ENCODE measurements at places on chromosomes 12 and 14.

GRCh38 chr14:80850197-80850814, 91.2 kb downstream of the CEP128 start:
- no peak overlapping the region for H3K27ac ChIP-seq
- H3K4me1 ChIP-seq, result no peaks in the 10 kb centered on the region
- no peaks in the 10 kb centered on the region for H3K27me3 ChIP-seq
- no peaks in the 10 kb centered on the region for H3K36me3 ChIP-seq

DNA sequence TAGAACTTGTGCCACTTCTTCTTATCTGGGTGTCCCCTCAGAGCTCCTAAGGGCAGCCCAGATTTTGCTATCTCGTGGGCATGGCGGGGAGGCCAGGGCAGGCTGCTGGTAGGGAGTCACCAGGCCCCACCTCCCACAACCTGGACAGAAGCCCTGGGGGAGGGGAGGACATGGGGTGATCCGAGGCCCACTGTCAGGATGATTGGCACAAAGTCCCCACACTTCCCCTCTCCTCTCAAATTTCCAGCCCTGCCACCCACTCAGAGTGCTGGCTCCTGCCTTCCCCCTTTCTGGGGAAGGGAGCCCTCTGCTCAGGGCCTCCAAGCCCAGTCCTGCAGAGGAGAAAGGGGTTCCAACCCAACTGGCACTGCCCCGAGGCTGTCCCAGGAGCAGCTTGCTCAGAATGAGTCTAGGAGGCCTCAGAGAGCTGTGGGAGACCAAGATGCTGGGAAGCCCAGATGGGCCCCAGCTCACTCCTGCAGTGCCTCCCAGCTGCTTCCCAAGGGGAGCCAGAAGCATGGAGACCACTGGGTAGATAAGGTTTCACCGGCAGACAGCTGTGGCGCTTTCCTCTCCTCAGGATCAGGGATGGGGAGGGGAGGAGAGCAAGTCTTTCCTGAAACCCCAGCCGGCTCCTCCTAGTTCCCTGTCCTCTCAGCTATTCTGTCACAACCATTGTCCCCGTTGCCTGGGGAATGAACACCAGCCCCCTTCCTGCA, 82.8 kb downstream of the B4GALNT3 start:
- H3K4me3 ChIP-seq, result no peak overlapping the region
- peaks cover 8% of the 10 kb centered on the region for H3K4me1 ChIP-seq
- no peak overlapping the region for H3K27ac ChIP-seq
- H3K36me3 ChIP-seq, result no peaks in the 10 kb centered on the region
- DNase-seq, result no peak

GRCh38 chr12:5036031-5036430, 7.6 kb upstream of the KCNA5 start:
- H3K4me1 ChIP-seq, result peaks cover 2% of the 10 kb centered on the region
- H3K36me3 ChIP-seq, result no peaks in the 10 kb centered on the region
- peaks cover 11% of the 10 kb centered on the region for H3K27me3 ChIP-seq

- H3K4me3 ChIP-seq, result no peak overlapping the region
- no peak overlapping the region for H3K27ac ChIP-seq
- H3K4me1 ChIP-seq, result no peaks in the 10 kb centered on the region
- H3K27me3 ChIP-seq, result peaks cover 13% of the 10 kb centered on the region
- H3K36me3 ChIP-seq, result no peaks in the 10 kb centered on the region
Measured at GRCh38 chr14:55881577-55882241, 236.5 kb upstream of the PELI2 start.

DNA sequence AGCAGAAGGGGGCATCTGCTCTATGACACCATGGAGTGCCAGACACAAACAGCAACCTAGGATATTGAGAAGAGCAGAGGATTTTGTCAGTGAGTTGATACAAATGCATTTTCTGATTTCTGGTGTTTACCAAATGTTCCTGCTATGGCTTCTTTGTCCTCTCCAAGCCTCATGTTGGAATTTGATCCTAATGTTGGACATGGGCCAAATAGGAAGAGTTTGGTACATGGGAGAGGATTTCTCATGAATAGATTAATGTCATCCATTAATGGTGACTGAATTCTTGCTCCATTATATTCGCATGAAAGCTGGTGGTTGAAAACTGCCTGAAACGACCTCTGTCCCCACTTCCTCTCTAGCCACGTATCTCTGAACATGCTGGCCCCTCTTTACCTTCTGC, 1002.2 kb upstream of the FLRT2 start:
- H3K4me3 ChIP-seq, result no peak overlapping the region
- H3K27ac ChIP-seq, result no peak overlapping the region
- no peak for DNase-seq
- H3K27me3 ChIP-seq, result no peaks in the 10 kb centered on the region
- H3K36me3 ChIP-seq, result no peaks in the 10 kb centered on the region

DNA sequence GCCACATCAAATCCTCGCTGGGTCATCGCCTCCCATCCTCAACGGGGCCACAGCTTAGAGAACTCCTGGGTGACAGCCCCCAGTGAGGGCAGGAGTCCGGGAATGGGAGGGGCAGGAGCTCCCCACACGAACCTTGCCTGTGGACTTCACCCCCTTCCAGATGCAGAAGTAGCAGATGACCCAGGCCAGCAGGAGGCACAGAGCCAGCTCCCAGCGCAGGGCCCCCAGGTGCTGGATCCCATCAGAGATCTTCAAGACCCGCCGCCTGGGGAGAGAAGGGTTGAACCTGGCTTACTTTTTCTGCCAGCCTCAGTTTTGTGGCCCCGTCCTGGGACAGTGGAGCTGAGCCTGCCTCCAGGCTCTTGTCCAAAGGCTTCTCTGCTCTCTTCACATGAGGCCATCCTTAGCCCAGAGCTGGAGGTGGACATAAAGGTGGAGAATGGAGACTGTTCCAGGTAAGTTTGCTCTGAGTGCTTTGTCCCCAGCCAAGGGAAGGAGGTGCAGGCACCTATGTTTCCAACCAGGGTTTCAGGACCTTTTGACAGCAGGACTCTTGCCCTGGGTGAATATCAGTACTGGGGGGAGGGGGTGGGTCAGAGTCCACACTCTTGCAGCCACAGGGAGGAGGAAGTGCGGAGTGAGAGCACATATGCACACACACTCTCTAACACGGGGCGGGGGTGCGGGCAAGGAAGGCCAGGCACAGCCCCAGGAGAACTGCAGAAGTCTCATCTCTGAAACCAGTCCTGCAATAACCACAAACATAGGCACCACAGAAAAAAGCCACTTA, 23.3 kb upstream of the SLC6A12 start:
- DNase-seq, result no peak
- no peak overlapping the region for H3K27ac ChIP-seq
- H3K36me3 ChIP-seq, result no peaks in the 10 kb centered on the region
- no peaks in the 10 kb centered on the region for H3K4me1 ChIP-seq

- peaks cover 47% of the 10 kb centered on the region for H3K36me3 ChIP-seq
- no peaks in the 10 kb centered on the region for H3K27me3 ChIP-seq
- H3K4me1 ChIP-seq, result no peaks in the 10 kb centered on the region
- H3K27ac ChIP-seq, result no peak overlapping the region
- no peak overlapping the region for H3K4me3 ChIP-seq
- DNase-seq, result no peak
Measured at GRCh38 chr12:119673634-119674033, 5.7 kb downstream of the PRKAB1 start.

DNA sequence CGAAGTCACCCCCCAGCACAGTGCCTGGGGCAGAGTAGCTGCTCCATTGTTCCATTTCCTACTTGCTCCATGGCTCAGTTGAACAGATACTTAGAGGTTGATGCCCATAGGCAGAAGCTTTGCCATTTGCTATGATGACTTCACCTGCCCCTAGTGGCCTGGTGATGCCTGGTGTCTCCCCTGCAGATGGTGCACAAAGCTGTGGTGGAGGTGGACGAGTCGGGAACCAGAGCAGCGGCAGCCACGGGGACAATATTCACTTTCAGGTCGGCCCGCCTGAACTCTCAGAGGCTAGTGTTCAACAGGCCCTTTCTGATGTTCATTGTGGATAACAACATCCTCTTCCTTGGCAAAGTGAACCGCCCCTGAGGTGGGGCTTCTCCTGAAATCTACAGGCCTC, 10.6 kb downstream of the SERPINA5 start:
- H3K36me3 ChIP-seq, result no peaks in the 10 kb centered on the region
- no peak for DNase-seq
- no peak overlapping the region for H3K27ac ChIP-seq
